Activated CD8-positive, alpha-beta T cell treated with anti-CD3 and anti-CD28 coated beads for 36 hours (primary cell): ENCODE measurements at places on chromosomes 12 and 14. TPM values are rescaled to one million over a fixed set of nuclear protein-coding genes. Genes with fewer than 3 reads are reported as not detected.

LPAR5 gene
- total RNA-seq = 6.6 TPM

ARHGEF40 gene
- total RNA-seq = 0.18 TPM

- no peak for DNase-seq
- H3K4me1 ChIP-seq = no peaks in the 10 kb centered on the region
- H3K36me3 ChIP-seq = no peaks in the 10 kb centered on the region
- H3K27ac ChIP-seq = no peak overlapping the region
Measured at GRCh38 chr14:78683981-78684380, 513.8 kb downstream of the NRXN3 start.

DNA sequence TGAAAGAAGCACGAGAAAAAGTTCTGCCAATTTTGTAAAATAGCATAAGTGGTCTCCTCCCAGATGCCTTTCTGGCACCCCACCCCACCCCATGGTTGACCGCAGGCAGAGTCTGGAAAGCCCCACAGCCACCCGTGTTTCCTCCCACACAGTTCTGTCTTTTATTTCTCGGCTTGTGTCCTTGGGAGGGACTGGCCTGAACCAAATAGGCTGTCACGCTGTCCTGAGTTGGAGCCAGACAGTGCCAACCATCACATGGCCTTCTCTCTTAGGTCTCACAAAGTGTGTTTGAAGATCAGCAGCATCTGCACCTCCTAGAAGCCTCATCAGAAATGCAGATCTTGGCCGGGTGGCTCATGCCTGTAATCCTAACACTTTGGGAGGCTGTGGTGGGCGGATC lies 10.2 kb upstream of the LTA4H start:
- no peaks in the 10 kb centered on the region for H3K27me3 ChIP-seq
- H3K4me3 ChIP-seq = no peak overlapping the region
- no peak for DNase-seq
- H3K4me1 ChIP-seq = peaks cover 39% of the 10 kb centered on the region

GRCh38 chr14:73287071-73287470 lies 49.8 kb downstream of the PAPLN start:
- H3K27ac ChIP-seq = no peak overlapping the region
- no peak overlapping the region for H3K4me3 ChIP-seq
- peaks cover 10% of the 10 kb centered on the region for H3K36me3 ChIP-seq
- peaks cover 26% of the 10 kb centered on the region for H3K4me1 ChIP-seq
- no peaks in the 10 kb centered on the region for H3K27me3 ChIP-seq

RASAL1 gene
- 12.4 TPM for total RNA-seq

DNA sequence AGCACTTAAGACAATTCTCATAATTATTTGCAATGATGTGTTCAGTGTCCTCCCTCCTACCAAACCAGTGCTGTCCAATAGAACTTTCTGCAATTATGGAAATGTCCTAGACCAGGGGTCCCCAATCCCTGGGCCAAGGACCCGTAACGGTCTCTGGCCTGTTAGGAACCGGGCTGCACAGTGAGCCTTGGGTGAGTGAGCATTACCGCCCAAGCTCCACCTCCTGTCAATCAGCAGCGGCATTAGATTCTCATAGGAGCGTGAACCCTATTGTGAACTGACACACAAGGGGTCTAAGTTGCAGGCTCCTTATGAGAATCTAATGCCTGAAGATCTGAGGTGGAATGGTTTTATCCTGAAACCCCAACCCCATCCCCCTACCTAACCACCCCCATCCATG lies 3.9 kb downstream of the SVOP start:
- H3K36me3 ChIP-seq = no peaks in the 10 kb centered on the region
- H3K27ac ChIP-seq = no peak overlapping the region
- DNase-seq = no peak
- H3K27me3 ChIP-seq = peaks cover 33% of the 10 kb centered on the region

DNA sequence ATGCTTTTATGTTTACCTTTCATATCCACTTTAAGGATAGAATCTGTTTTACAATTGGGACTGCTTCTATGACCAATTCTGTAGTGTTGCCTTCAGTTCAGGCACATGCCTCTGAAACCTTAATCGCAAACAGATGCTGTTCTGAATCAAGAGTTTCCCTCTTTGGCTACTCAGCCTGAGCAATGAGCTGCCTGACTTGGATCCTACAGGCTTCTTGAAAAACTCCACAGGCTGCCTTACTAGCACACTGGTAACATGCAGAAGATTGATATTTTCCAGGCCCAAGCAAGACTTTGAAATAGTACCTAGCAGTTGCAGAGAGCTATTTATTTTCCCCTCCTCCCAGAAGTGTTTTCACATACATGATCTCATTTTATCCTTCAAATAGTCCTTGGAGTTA lies 34.8 kb upstream of the PMCH start:
- no peak for DNase-seq
- no peak overlapping the region for H3K27ac ChIP-seq
- H3K27me3 ChIP-seq = peaks cover 15% of the 10 kb centered on the region
- no peak overlapping the region for H3K4me3 ChIP-seq
- H3K4me1 ChIP-seq = no peaks in the 10 kb centered on the region

DNA sequence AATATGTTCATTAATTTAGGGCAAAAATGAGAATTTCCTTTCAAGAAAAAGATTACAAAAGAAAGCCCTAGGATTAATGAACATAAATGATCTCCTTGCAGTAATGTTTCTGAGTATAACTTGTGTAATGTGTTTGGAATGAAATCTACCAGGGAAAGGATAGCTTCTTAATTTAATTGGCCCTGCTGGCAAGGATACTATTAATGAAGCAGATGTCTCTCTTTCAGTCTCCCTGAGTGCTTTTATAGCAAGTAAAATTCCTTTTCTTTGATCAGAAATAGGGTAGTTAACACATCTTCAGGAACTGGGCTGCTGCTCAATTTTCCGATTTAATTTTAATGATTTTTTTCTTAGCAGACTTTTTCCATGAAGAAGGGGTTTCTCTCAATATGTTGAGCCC lies 379.4 kb upstream of the PDE3A start:
- H3K36me3 ChIP-seq = no peaks in the 10 kb centered on the region
- H3K4me1 ChIP-seq = no peaks in the 10 kb centered on the region
- H3K4me3 ChIP-seq = no peak overlapping the region
- DNase-seq = no peak
- peaks cover 6% of the 10 kb centered on the region for H3K27me3 ChIP-seq
- H3K27ac ChIP-seq = no peak overlapping the region

TTC5 gene
- total RNA-seq = 20.8 TPM

- no peak overlapping the region for H3K4me3 ChIP-seq
- peaks cover 9% of the 10 kb centered on the region for H3K36me3 ChIP-seq
- no peaks in the 10 kb centered on the region for H3K27me3 ChIP-seq
- DNase-seq = peak; percentile 45
- H3K4me1 ChIP-seq = peaks cover 39% of the 10 kb centered on the region
Measured at GRCh38 chr14:55399852-55400251, 11.8 kb downstream of the ATG14 start.

- H3K27ac ChIP-seq = no peak overlapping the region
- peaks cover 1% of the 10 kb centered on the region for H3K27me3 ChIP-seq
- DNase-seq = no peak
- no peaks in the 10 kb centered on the region for H3K4me1 ChIP-seq
- no peak overlapping the region for H3K4me3 ChIP-seq
- no peaks in the 10 kb centered on the region for H3K36me3 ChIP-seq
Measured at GRCh38 chr12:95390192-95390591, 83.8 kb upstream of the METAP2 start.

DNA sequence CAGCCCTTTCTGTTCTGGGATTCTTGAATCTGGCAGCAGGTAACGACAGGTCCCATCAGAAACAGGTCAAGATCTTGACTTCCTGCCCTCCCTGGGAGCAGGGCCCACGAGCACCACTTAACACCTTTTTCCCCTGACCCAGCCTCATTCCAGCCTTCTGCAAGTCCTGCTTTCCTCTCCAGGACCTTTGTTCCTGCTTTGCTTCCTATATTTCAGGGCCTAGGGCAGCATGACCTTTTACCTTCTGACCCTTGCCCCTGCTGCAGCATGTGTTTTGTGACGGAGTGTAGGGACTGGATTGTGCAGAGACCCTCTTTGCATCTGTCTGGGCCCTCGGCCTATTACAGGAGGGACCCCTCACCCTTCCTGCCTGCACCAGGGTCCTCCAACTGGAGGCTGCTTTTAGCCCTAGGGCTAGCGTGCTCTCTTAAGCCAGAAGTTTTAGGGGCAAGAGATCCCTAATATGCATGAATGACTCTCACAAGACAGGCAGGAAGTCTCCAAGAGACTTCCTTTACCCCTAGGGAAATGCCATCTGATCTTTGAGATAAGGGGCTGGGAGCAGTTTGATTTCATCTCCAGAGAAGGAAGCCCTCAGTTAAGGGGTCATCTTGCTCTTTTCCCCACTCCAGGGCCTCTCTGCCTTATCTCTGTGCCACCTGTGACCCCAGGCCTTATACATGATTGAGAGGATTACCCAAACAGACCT lies 209.4 kb upstream of the BCL2L14 start:
- no peaks in the 10 kb centered on the region for H3K27me3 ChIP-seq
- no peak overlapping the region for H3K27ac ChIP-seq
- H3K4me1 ChIP-seq = peaks cover 11% of the 10 kb centered on the region
- no peak overlapping the region for H3K4me3 ChIP-seq
- DNase-seq = no peak
- peaks cover 52% of the 10 kb centered on the region for H3K36me3 ChIP-seq

GRCh38 chr14:101588286-101588975 lies 27.1 kb downstream of the DIO3 start:
- DNase-seq = no peak
- no peak overlapping the region for H3K4me3 ChIP-seq
- H3K27ac ChIP-seq = no peak overlapping the region
- no peaks in the 10 kb centered on the region for H3K4me1 ChIP-seq
- no peaks in the 10 kb centered on the region for H3K36me3 ChIP-seq

DNA sequence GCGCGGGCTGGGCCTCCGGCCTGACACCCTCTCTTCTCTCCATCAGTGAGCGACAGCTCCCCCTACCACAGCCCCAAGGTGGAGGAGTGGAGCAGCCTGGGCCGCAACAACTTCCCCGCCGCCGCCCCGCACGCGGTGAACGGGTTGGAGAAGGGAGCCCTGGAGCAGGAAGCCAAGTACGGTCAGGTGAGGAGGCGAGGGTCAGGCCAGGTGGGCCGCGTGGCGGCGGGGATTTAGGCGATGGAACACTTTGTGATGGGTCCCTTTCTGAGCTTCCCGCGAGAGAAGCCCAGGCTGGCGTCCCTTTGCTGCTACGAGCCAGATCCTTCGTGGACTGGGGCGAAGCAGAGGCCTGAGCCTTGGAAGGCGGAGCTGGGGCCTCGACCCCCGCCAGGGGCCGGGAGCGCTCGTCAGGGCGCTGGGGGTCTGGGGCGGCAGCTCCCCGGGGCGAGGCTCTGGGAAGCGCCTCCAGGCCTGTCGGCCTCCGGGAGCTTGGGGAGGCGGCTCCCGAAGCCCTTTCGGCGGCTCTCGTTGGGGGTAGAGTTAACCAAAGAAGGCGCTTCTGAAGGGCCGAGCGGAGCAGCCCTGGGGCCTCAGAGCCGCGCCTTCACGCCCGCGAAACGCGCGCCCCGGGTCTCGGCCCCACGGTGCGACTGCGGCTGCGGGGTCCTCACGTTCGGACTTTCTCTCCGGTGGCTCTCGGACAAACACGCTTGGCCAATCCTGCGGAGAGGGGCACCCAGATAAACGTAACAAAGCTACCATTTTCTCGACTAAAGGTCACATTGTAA lies 5.0 kb downstream of the PAX9 start:
- H3K4me1 ChIP-seq = peaks cover 20% of the 10 kb centered on the region
- H3K36me3 ChIP-seq = no peaks in the 10 kb centered on the region
- no peak overlapping the region for H3K27ac ChIP-seq
- no peak overlapping the region for H3K4me3 ChIP-seq

- peak overlapping the region; percentile 99 for H3K4me3 ChIP-seq
- peak; percentile 46 for DNase-seq
- peak overlapping the region; percentile 97 for H3K27ac ChIP-seq
- peaks cover 21% of the 10 kb centered on the region for H3K4me1 ChIP-seq
Measured at GRCh38 chr14:35808076-35808637, 938 bp downstream of the RALGAPA1 start.
